Glomerular endothelial cell (primary cell): ENCODE measurements at places on chromosomes 1 and 21. TPM values are rescaled to one million over a fixed set of nuclear protein-coding genes. Genes with fewer than 3 reads are reported as not detected.

The AGL gene
- 8.1 and 10.9 TPM in 2 replicates for total RNA-seq

The CHI3L2 gene
- not detected in 2 replicates for total RNA-seq

The FOXD3 gene
- total RNA-seq = not detected in 2 replicates

The ARHGAP30 gene
- not detected in 2 replicates for total RNA-seq

DNA sequence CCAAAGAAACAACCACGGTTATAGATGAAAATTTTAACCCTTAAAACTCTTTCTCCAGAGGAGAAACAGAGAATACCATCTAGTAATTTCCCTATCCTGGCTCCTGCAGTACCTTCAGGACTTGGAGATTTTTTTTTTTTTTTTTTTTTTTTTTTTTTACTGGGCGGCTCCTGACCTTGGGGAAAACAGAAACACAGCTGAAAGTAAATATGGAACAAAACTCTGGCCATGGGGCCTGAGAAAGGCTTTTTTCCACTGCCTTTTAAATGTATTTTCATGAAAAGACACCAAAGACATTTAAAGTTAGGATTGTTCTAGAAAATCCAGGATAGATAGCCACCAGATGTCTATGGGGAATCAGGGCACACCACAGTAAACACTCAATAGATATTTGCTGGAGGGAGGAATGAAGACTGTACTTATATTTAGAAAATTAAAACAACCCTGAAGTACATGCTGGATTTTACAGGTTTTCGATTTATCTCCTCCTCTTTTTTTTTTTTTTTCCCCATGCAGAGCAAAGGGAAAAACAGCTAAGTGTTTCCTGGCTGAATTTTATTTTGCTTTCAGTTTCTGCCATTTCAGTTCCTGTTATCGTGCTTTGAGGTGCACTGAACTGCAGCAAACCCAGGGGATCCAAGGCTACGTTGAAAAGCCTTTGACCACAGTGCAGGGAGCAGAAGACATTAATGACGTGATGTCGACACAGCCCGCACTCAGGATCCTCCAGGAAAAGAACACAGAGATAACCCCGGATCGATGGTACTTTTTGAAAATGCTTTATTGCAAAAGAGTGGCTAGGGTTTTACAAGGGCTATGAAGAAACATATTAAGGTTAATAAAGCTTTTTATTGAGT is 35.7 kb upstream of the CNN3 start:
- DNase-seq = no peak

DNA sequence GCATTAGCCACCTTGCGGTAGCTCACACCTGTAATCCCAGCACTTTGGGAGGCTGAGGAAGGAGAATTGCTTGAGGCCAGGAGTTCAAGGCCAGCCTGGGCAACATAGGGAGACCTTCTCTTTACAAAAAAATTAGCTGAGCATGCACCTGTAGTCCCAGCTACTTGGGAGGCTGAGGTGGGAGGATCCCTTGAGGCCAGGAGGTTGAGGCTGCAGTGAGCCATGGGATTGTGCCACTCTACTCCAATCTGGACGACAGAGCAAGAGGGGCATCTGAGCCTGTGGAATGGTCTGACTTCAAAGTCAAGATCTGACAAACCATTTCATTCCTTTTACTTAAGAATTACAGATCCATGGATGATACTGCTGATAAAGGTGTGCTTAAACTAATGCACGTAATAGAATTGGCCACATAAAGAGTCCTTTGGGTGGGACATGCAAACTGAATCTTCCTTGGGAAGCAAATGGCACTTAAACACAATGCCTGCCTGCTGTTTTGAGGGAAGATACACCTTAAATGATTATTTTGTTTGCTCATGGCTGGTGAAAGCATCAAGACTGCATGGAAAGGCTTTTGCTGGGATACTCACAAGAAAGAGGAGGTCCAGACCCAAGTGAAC is 2.5 kb upstream of the TMEM201 start:
- DNase-seq = no peak

- DNase-seq = no peak
These were observed 756 bp downstream of the ANKRD13C start for GRCh38 chr1:70353601-70354331.

DNA sequence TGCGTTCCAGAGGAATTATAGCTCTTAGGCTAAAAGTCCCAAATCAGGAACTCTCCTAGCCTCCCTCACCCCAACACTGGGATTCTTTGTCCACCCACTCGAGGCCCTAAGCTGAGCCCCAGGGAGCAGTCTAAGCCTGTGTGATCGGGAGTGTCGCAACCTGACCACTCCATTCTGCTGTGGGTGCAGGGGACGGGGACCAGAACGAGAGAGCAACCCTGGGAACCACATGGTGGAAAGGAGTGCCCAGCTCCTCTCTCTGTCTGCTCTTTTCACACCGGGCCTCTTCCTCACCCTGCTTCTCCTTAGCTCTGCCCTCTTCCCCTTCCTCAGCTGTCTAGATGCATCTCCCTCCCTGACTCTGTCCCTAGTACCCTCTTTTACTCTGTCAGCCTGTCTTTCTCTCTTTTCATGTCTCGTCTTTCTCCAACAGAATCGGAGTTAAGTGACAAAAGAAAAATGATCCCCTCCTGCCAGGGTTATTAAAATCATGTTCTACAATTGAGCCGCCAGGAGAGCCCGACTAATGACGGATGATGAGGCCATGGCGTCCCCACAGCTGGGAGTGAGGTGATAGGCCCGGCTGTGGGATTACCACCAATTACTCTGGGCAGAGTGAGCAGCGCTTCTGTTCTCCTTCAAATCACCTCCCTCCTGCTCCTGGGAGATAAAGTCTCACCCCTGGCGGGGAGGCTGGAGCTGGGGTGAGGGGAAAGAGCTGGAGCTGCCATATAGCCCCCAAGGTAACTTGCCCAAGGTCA is 34.5 kb upstream of the CSF3R start:
- no peak for DNase-seq

- DNase-seq = no peak
These were observed 61.5 kb downstream of the FBXO2 start for GRCh38 chr1:11592752-11593151.

DNA sequence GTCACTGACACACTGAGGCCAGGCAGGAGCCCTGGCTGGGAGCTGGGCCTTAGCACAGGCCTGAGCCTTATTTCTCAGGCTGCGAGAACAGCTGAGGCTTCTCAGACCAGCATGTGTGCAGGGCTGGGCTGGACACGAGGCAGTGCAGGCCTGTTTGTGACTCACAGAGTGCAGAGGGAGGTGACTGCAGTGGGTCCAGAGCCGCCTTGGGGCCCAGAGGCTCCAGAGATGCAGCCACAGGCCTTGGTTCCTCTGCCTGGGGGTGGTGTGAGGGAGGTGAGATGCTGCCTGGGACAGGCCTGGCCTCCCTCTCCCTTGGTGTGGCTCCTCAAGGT is 61.2 kb upstream of the ETV3 start:
- DNase-seq = no peak

DNA sequence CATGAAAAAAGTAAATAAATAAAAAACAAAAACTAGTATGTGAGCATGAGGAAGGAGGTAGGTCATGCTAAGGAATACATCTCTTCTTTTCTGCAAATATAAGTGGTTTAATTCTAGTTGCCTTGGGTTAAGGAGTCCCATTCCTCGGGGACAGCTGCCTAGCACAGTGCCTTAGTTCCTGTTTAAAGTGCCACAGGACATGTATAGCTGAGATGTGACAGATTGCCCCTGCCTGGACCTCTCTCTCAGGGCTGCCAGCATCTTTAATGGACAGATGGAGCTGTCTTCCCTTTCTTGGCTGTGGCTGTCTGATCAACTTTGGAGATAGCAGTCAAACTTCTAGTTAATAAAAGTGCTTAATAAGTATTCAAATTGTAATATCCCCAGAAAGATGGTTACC is 50.0 kb downstream of the TSEN15 start:
- no peak for DNase-seq

GRCh38 chr1:209959623-209960022 is 21.6 kb downstream of the SYT14 start:
- DNase-seq = no peak

- DNase-seq = no peak
These were observed 12.9 kb downstream of the SAMD11 start for GRCh38 chr1:936348-937264.

- no peak for DNase-seq
These were observed 608.5 kb upstream of the USP24 start for GRCh38 chr1:55823541-55824250.

DNA sequence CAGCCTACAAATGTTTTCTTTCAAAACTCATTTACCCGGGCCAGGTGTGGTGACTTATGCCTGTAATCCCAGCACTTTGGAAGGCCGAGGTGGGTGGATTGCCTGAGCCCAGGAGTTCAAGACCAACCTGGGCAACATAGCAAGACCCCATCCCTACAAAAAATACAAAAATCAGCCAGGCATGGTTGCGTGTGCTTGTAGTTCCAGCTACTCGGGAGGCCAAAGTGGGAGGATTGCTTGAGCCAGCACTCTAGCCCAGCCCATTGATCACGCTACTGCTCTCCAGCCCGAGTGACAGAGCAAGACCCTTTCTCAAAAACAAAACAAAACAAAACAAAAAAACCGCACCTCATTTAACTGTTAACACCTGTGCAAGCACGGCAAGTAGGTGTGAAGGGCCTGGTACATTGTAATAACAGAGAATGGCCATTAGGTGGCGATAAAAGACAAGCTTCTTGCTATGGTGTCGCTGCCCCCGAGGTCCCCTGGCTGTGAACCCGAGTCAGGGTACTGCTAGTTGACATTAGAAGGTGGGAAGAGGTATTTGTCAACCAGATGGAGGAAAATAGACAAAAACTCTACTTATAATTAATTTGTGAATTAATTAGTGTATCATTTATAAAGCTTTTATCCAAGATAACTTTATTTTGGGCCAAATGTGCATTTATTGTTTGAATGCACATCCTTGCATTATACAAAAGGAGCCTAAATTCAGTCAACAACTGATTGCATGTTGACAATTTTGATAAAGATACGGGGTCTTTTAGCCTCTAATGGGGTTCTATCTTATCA is 66.5 kb downstream of the SH3BGR start:
- peak; percentile 14 for DNase-seq

GRCh38 chr1:96538883-96539282 is 182.7 kb upstream of the PTBP2 start:
- DNase-seq = no peak

DNA sequence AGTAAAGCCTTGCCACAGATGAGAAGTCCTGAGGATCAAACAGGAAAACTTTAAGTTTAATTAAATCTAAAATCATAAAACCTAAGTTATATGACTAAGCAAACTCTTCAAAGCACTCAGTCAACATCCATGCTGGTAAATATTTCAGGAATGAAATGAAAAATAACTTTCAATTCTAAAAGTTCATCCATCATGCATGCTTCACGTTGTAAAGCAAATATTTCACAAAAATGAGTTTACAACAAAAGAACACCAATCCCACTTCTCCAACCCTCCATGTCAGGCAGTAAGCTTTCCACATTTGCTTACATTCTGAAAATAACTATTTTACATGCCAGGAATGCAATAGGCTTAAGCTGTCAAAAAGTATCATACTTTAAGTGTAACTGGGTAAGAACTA is 16.8 kb downstream of the APP start:
- no peak for DNase-seq

- no peak for DNase-seq
These were observed 27.6 kb downstream of the AGO4 start for GRCh38 chr1:35835398-35835797.

- DNase-seq = no peak
These were observed 121.5 kb upstream of the SOD1 start for GRCh38 chr21:31537872-31538576.
